ENCODE measurements at places on chromosomes 11 and 22.
A peak's percentile ranks its signal among the peaks of the same experiment; 100 is the strongest.

DNA sequence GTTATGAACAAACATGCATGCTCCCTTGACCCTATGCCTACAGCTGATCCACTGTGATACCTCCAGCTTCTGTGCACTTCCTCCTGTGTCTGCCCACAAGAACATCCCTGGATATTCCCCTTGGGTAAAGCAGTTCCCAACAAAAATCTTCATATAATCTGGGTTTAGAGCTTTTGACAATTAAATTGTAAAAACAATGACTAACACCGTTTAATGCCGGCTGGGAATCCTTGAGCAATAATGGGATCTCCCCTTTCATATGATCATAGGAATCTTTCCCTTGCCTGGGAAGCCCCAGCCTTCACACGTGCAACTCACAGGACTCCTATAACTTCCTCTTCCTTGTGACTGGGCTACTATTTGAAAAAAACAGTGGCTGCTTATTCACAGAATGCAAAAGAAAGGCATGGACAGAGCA is 6.3 kb upstream of the ZC3H12C start:
- no peak for DNase-seq

GRCh38 chr11:70575396-70576060 is 177.2 kb downstream of the CTTN start:
- no peak for DNase-seq

DNA sequence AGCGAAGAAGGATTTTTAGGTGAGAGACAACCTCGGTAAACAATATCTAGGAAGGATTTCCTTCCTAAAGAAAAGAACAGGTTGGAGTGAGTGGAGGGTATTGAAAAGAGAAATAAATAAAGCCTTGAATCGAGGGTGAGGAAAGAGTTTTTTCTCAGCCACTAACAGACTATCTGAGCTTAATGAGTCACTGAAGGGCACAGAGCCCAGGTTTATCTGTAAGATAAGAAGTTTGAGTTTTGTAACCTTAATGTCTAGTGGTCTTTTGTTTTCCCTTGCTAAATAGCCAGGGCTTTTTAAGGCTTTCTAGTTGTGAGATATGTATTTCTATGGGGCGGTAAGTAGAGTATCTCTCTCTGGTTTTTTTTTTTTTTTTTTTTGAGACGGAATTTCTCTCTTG is 394.5 kb upstream of the KIRREL3 start:
- DNase-seq: no peak

GRCh38 chr11:45812581-45813548 is 7.9 kb downstream of the SLC35C1 start:
- DNase-seq: no peak

DNA sequence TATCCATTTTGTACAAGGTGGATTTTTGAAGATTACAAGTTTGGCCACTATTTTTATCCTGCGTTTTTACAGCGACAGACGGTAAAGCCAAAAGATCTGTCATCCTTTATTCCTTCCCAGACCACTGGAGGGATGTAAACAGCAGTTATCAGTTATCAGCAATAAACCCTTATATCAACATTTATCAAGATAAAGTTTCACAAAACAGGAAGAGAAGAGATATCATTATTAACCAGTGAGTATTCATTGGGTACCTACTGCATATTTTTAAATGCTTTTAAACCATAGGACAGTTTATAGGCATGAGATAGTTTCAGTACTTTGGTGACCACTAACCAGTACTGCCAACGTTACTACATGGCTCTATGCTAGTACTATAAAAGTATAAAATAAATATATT is 5.9 kb upstream of the REXO2 start:
- no peak for DNase-seq

GRCh38 chr22:23183061-23183698 is 2.9 kb downstream of the BCR start:
- no peak for DNase-seq

GRCh38 chr11:133797554-133797953 is 47.8 kb downstream of the SPATA19 start:
- DNase-seq: no peak

DNA sequence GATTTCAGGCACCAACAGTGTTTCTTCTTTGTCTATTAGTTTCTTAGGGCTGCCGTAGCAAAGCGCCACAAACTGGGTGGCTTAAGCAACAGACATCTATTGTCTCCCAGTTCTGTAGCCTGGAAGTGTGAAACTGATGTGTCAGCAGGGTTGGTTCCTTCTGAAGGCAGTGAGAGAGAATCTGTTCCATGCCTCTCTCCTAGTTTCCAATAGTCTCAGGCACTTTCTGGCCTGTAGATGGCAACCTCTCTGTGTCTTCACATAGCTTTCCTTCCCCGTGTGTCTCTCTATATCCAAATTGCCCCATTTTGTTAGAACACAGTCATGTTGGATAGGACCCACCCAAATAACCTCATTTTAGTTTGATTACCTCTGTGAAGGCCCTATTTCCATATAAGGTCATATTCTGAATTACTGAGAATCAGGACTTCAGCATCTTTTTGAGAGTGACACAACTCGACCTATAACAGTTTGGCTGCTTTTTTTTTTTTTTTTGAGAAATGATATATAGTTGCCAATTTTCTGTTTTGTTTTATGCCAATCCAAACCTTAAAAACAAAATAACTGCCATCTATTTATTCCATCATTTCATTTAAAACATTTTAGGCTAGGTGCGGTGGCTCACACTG is 108.2 kb downstream of the SLC36A4 start:
- no peak for DNase-seq

DNA sequence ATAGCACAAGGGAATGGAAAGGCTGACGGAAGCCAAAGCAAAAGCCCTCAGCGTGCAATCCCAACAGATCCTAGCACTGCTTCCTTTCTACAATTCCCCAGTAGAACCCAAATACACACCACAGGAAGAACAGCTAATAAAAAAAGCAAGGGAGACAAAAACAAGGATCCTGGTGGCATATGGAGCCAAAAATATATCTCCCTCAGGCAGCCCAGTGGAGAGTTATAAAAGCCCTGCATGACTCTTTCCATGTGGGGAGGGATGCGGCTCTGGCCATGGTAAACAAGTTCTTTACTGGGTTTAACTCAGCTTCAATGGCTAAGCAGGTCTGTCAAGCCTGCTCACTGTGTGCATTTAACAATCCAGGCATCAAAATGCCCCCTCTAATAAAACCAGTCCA is 88.1 kb downstream of the PIWIL4 start:
- no peak for DNase-seq

- no peak for DNase-seq
Observed at GRCh38 chr11:9941991-9942390, 278.1 kb downstream of the SWAP70 start.

GRCh38 chr11:96062134-96062533 is 138.2 kb upstream of the MTMR2 start:
- DNase-seq: peak; percentile 28

All from activated T-cell treated with anti-CD3 and anti-CD28 coated beads for 24 hours (primary cell).